Activated CD4-positive, alpha-beta T cell treated with anti-CD3 and anti-CD28 coated beads, Interleukin-2, amount 10 ng/mL, durations not matched to agents 7 days and 5 days (primary cell): ENCODE measurements at places on chromosomes 5 and 9. TPM values are rescaled to one million over a fixed set of nuclear protein-coding genes. Genes with fewer than 3 reads are reported as not detected.

- DNase-seq, result no peak
- no peak overlapping the region for H3K27ac ChIP-seq
- no peaks in the 10 kb centered on the region for H3K4me1 ChIP-seq
- H3K27me3 ChIP-seq, result peaks cover 43% of the 10 kb centered on the region
- H3K36me3 ChIP-seq, result no peaks in the 10 kb centered on the region
Measured at GRCh38 chr9:91766315-91767069, 183.5 kb downstream of the ROR2 start.

GRCh38 chr9:90830977-90831376 lies 29.4 kb downstream of the SYK start:
- peaks cover 5% of the 10 kb centered on the region for H3K27me3 ChIP-seq
- no peak overlapping the region for H3K4me3 ChIP-seq
- no peak for DNase-seq

Gene HMGXB3
- 29.4 TPM for total RNA-seq

Gene PHYHD1
- 2.2 TPM for total RNA-seq

DNA sequence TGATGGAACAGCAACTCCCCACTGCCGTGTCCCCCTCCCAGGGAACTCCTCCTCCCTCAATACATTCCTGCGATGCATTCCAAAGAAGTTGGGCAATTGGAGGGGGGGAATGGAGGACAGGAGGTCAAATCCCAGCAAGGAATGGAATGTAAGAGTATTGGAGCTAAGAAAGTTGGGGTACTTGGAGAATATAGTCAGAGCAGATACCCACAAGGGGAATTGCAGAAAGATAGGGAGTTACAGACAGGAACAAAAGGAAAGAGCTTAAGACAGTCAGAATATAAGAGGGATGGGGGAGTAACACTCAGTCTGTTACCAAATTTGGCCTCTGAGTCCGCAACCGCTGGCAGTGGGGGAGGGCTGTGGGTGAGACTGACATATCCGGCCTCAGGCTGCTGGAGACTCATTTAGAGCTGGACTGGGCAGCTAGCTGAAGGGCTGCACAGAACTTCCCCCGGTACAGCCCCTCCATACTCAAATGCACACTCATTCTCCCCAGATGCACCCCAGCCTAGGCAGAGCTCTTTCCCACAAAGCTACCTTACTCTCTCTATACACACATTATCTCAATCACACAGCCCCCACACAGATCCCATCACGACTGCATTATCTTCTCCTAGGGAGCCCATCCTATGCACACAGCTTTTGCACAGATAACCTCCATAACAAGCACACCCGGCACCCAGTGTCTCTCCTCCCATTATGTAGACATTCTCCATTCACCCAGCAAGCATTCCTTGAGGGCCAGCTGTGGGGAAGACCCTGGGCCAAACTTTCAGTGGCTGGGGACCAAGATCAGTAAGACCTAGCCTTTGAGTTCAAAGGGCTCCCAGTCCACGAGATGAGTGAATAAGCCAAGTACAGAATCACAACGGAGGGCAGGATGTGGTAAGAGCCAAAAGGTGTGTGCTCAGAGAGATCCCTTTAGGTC lies 3.7 kb downstream of the TLN1 start:
- peaks cover 40% of the 10 kb centered on the region for H3K36me3 ChIP-seq
- H3K4me3 ChIP-seq, result no peak overlapping the region
- peaks cover 4% of the 10 kb centered on the region for H3K4me1 ChIP-seq
- H3K27ac ChIP-seq, result no peak overlapping the region
- DNase-seq, result peak; percentile 66

Gene CMYA5
- total RNA-seq, result 0.29 TPM

GRCh38 chr9:133134388-133135145 lies 13.5 kb upstream of the RALGDS start:
- peaks cover 19% of the 10 kb centered on the region for H3K36me3 ChIP-seq
- no peak overlapping the region for H3K4me3 ChIP-seq
- peaks cover 82% of the 10 kb centered on the region for H3K4me1 ChIP-seq
- H3K27me3 ChIP-seq, result no peaks in the 10 kb centered on the region

Gene OTULIN
- 63.2 TPM for total RNA-seq

DNA sequence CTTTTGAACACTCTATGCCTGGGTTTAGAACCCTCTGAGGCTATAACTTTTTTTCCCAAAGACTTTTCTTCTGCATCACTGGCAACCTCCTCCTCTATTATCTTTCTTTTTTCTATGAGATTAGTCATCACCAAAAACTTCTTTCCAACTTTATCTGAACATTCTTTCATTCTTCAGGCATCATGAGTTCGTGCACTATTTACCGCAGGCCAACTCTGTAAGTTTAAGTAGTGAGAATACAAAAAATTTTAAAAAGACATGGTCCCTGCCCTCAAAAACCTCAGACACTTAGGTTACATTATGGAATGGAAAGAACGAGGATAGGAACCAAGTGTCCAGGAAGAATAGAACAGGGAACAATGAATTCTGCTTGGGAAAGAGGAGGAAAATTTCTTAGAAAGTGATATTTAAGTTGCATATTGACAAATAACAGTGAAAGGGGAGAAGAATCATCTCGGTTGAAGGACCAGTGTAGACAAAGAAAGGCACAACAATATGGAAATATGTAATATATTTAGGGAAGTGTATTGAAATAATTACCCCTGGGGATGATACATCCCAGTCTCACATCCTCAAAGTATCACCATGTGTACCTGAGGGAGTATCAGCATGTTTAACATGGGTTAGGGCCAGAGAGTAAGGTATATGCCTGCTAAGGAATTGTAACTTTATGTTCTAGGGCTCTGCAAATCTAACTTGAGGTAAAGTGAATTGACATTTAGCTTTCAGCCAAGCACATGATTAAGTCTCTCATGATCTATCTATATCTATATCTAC lies 196.5 kb upstream of the NREP start:
- no peak overlapping the region for H3K27ac ChIP-seq
- no peaks in the 10 kb centered on the region for H3K4me1 ChIP-seq
- H3K27me3 ChIP-seq, result peaks cover 4% of the 10 kb centered on the region
- H3K4me3 ChIP-seq, result no peak overlapping the region
- no peak for DNase-seq
- H3K36me3 ChIP-seq, result no peaks in the 10 kb centered on the region

- DNase-seq, result no peak
- H3K4me3 ChIP-seq, result no peak overlapping the region
- H3K36me3 ChIP-seq, result peaks cover 2% of the 10 kb centered on the region
- H3K4me1 ChIP-seq, result peaks cover 6% of the 10 kb centered on the region
Measured at GRCh38 chr5:142837081-142837725, 67.0 kb downstream of the ARHGAP26 start.

GRCh38 chr5:3226196-3226920 lies 369.3 kb upstream of the IRX1 start:
- no peaks in the 10 kb centered on the region for H3K36me3 ChIP-seq
- H3K4me3 ChIP-seq, result no peak overlapping the region
- no peak overlapping the region for H3K27ac ChIP-seq
- H3K27me3 ChIP-seq, result no peaks in the 10 kb centered on the region
- no peaks in the 10 kb centered on the region for H3K4me1 ChIP-seq

DNA sequence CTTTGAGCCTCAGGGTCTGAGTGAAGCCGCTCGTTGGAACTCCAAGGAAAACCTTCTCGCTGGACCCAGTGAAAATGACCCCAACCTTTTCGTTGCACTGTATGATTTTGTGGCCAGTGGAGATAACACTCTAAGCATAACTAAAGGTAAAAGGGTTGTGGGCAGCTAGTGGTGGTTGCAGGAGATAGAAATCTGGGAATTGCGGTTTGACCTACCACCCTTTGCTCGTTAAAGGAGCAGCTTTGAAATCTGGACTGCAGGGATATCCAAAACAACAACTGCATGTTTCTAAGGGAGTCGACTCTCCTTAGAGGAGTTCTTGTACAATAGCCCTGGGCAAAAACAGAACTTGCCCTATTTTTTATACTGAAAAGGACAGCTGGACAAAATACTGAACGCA lies 19.0 kb downstream of the ABL1 start:
- DNase-seq, result no peak
- H3K27ac ChIP-seq, result no peak overlapping the region
- peaks cover 4% of the 10 kb centered on the region for H3K36me3 ChIP-seq
- H3K4me1 ChIP-seq, result no peaks in the 10 kb centered on the region
- no peak overlapping the region for H3K4me3 ChIP-seq

Gene SHC3
- total RNA-seq, result not detected
